Activated CD8-positive, alpha-beta memory T cell treated with anti-CD3 and anti-CD28 coated beads for 1 hour (primary cell): ENCODE measurements at places on chromosomes 1 and 21.

DNA sequence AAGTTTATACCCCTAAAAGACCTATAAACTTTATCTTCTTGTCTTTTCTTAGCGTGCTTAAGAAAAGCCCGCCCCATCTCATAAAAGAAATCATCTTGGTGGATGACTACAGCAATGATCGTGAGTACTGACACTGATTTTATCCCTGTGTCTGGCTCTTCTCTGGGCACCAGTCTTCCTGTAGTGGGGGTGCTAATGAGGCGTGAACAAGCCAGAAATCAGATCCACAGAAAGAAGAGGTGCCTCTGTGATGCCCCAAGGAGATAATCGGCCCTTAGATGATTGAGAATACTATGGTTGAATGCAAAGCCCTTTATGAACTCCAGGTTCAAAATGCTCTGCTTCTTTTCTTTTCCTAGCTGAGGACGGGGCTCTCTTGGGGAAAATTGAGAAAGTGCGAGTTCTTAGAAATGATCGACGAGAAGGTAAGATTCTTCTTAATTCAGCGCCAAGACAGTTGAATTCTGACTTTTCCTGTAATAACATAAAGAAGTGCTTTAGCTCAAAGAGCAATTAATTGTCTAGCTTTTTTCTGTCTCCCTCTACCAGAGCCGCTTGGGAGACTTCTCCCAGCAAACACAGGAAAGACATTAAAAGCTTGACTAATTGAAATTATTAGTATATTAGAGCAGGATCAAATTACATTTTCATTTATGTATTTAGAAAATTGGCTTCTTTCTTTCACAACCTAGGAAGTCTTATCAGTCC, 169.4 kb downstream of the GALNT2 start:
- DNase-seq: no peak

DNA sequence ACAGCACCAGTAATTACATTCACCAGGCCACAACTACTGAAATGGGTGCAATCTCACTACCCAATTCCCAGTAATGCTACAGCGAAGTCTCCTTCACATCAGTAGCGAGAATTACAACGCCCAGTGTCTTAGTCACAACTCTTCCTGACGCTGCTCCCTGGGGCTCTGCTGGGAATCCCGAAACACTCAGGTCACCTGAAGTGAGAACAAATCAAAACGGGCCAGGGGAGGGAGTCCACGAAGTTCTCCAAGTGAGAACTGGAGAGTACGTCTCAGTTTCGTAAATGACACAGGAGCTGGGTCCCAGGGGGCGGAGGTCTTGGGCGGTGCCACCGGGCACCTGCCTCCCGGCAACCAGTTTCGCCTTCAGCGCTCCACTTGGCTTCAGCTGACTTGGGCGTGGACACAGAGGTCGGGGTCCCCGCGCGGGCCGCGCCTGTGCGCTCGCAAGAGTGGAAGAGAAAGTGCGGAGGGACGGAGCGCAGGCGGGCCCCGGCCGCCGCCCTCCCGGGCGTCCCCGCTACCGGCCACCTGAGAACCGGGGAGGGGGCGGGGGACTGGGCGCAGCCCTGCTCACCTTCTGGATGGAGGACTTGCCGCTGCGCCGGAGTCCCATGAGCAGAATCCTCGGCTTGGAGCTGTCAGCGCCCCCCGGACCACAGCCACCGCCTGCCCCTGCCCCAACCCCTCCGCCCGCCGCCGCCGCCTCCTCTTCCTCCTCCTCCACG, 575 bp downstream of the RRAGC start:
- no peak for DNase-seq

DNA sequence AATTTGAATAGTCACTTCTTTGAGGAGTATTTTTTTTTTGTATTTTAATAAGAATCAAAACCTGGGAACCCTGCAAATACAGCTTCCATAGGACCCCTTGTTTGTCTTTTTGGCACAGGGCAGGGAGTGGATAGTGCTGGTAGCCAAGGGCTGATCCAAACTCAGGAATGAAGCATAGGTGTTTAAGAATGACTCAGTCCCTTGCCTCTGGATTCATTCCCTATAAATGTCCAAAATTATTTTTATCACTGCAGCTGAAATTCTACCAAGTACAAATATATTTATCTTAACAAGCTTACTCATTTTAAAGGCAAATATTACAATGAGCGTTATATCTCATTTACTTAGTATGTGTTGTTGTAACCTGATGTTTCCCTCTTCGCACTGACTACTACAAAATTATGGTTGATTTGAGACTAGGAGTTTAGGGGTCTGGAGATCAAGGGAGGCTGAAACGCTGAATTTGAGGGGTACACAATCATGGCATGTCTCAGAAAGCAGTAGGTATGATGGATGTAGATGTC, 278.6 kb upstream of the LYPLAL1 start:
- DNase-seq: no peak

GRCh38 chr1:28338897-28339296, 10.1 kb downstream of the MED18 start:
- DNase-seq: no peak

- DNase-seq: no peak
Measured at GRCh38 chr1:48552420-48552819, 80.4 kb upstream of the SPATA6 start.

GRCh38 chr1:246035060-246035541, 472.0 kb downstream of the SMYD3 start:
- DNase-seq: no peak

DNA sequence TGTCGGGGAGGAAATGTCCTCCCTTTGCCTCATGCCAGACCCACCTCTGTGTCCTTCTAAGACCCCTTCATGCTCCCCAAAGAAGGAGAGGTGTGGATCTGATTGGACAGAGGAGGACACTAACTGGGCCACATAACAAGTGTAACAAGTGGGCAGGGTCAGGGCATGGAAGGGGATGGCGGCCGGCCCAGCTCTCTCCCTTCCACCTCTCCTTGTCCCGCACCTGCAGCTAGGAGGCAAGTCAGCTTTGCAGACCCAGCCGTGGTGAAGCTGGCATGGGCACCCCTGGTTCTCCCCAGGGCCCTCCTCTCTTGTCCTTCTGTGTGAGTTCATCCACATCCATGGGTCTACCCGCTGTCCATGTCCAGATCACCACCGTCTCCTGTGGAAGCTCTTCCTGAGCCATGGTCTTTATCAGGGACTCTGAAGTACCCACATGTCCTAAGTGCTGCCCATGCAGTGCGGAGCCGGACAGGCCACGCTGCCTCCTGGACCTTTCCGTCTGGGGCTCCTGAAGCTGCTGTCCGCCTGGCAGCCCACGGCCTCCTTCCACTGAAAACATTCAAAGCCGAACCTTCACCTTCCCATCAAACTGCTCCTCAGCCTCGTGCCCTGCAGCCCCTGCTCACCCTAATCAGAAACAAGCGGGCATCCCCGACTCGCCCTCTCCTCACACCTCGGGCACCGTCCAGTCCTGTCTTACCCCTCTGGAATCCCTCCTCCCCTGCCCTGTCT, 460.5 kb downstream of the PTPRU start:
- no peak for DNase-seq

- DNase-seq: no peak
Measured at GRCh38 chr1:216173376-216173995, 249.8 kb downstream of the USH2A start.

- DNase-seq: no peak
Measured at GRCh38 chr1:84632137-84632536, 57.9 kb upstream of the CTBS start.

- DNase-seq: no peak
Measured at GRCh38 chr1:10361515-10361914, 37.3 kb upstream of the PGD start.

DNA sequence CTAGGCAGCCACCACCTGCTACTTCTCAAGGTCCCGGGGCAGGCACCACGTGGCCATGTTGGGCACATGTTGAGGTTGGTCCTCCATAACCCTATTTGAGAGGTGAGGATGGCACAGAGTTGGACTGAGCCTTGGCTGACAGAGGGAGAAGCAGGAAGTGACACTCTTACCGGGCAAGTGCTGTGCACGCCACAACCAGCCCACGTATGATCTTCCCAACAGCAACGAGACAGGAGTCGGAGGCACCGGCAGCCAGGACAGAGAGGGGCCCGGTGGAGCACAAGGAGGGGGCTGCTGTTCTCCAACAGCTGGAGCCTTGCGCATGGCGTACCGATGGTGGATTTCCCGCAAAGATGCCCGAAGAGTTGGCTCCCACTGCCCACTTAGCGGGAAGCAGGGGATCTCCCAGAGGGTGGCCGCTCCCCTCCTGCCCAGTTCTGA, 3.4 kb downstream of the CLEC20A start:
- no peak for DNase-seq

- no peak for DNase-seq
Measured at GRCh38 chr1:228270032-228270431, 62.2 kb downstream of the OBSCN start.

DNA sequence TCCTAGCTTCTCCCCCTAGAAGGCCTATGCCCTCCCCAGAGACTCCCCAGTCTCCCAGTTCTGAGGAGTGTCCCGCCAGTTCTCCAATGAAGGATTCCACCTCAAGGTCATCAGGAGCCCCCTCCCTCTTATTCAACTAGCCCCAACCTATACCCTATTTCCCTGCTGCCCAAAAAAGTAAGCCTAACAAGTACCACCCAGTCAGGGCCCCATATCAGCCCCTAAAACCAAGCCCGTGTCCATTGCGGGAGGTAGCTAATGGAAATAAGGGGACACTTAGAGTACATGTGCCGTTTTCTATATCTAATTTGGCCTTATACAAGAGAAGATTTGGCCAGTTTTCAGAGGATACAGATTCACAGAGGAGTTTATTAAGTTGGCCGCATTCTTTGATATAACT, 416.2 kb downstream of the MATN1 start:
- no peak for DNase-seq

- no peak for DNase-seq
Measured at GRCh38 chr1:243312952-243313634, 57.3 kb downstream of the SDCCAG8 start.

GRCh38 chr1:3733883-3734589, 18.2 kb upstream of the CCDC27 start:
- DNase-seq: no peak

DNA sequence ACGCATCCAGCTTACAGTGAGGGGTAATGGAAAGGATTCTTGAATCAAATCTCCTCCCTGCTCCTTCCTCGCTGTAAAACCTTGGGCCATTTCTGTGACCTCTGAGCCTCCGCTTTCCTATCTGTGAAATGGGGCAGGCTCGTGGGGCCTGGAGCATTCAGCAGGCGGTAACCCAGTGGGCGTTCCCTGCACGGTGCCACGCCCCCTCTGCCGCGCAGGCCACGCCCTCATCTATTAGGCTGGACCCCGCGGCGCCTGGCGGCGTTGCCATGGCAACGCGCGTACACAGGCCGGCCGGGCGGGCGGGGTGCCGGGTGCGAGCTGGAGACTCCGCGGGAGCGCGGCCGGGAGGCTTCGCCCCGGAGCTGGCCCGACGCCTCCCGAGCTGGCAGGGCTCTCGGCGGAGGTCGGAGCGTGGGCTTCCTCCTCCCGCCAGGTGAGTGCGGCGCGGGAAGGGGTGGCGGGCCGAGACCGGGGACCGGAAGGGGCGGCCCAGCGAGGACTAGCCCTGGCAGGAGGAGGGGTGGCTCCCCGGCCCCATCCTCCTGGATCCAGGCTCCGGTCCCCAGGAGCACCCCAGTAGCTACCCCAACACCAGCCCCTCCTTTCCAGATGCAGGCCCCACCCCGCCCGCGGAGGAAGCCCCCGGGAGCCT, at the start of gene FHAD1:
FHAD1 (plus strand) TSS at position 264 of the 655 bp plus-strand sequence. CDS start 4,562 bp downstream, outside the sequence.
- DNase-seq: no peak

- DNase-seq: no peak
Measured at GRCh38 chr21:41583274-41583790, 75.4 kb upstream of the TMPRSS2 start.

DNA sequence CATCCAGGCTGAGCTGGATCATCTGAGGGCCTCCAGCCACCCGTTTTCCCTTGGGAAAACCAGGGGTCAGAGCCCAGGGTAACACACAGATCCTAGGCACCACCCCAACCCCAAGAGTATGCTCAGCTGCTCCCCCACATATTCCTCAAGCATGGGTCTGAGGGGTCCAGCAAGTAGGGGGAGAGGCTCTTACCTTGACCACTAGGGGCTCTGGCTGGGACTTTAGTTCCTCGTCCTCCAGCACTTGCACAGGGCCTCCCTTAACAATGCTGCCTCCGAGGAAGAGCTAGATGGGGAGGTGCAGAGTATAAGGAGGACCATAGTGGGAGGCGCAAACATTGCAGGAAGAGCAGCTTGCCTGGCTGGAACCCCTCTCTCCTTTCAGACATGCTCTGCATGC, 7.5 kb downstream of the SELENBP1 start:
- no peak for DNase-seq

- DNase-seq: no peak
Measured at GRCh38 chr21:32940079-32941014, 85.4 kb upstream of the OLIG2 start.

GRCh38 chr1:88983791-88984559, 8.5 kb downstream of the KYAT3 start:
- no peak for DNase-seq

GRCh38 chr1:237293804-237294203, 251.8 kb downstream of the RYR2 start:
- no peak for DNase-seq

GRCh38 chr1:67058761-67059160, 4.8 kb upstream of the SLC35D1 start:
- no peak for DNase-seq

DNA sequence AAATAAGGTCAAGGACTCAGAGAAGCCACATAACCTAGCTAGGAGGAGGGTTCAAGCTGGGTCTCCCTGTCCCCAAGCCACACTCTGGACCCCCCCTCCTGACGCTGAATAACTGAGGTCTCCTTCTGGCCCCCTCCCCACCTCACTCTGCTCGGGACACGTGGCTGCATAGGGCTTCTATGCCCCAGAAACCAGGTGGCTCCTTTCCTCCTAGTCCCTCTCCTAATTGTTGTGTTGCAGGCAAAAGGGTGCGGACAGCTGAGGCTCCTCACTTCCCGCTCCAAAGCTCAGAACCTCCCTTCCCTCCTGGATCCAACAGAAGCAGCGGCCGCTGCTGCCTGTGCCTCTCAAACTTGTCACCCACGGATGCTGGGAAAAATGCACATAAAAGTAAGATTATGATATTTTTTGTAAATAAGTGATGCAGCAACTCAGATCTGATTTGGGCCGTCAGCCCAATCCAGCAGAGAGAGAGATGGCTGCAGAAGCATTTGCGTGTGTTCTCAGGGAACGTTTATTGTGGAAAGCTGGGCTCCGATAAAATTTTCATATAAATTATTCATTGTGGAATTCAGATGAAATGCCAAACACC, 40.8 kb upstream of the C1orf174 start:
- DNase-seq: no peak

DNA sequence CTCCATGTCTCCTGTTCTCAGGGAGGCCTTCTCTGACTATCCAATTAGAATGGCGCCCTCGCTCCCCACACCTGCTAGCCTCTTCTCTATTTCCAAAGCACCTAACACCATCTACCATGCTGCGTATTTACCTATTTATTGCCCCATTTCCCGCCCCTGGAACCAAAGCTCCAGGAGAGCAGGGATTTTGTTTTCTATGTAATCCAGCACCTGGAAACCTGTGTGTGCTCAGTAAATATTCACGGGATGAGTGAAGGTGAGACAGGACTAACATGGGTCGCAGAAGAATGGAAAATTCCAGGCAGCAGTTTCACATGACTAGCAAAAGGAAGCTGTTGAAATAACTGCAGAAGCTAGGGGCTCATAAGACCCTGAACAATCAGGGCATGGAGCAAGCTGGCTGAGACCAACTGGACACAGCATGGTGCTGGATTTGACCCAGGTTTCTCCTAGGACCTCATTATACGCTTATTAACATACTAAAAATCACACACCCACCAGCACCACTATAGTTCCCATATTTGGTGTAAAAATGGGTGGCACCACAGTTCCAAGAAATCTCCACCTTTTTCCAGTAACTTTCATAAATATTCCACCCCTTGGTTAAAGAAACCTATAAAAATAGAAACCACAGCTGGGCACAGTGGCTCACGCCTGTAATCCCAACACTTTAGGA, 15.1 kb upstream of the TENT5B start:
- DNase-seq: no peak

- DNase-seq: no peak
Measured at GRCh38 chr1:216750031-216750627, 26.9 kb upstream of the ESRRG start.
